ENCODE measurements at places on chromosomes 2 and 18.

DNA sequence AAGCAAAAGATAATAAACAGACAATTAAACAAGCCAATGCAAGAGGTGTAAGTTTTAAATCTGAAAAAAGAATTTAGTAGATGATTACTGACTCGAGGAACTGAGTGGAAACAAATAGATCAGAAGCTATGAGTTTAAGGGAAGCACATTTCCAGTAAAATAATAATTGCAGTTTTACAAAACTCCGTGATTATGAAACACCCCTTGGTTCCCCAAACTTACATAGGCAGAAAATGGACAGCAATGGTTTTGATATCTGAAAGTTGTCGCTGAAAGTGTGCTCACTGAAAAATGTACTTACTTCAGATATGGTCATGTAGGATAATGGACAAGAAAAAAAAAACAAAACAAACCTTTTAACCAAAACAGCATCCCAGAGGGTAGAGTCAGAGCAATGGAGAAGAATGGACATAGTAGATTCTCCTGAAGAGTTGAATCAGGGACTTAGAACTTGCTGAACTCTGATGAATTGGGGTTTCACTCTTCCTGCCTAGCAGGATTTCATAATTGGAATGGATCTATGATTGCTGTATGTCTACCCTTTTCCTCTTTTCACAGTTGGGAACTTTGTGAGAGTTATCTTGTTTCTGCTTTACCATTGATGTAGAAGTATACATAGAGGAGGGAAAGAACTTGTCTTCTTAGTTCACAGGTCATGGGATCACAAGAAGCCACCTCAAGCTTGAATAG is 305.6 kb upstream of the ZEB2 start:
- no peak for DNase-seq

DNA sequence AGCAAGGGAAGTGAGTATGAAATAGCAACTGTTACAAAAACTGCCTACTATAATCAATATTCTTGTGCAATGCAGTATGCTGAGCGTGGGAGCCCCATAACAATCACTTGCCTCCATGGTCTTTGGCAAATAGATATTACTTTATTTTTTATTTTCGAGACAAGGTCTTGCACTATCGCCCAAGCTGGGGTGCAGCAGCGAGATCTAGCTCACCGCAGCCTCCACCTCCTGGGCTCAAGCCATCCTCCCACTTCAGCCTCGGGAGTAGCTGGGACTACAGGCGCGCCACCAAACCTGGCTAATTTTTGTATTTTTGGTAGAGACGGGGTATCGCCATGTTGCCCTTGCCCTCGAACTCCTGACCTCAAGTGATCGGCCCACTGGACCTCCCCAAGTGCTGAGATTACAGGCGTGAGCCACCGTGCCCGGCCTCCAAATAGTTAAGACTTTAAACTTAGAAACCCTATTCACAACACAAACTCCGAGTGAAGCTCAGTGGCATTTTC is 1.2 kb upstream of the CCNT2 start:
- no peak for DNase-seq

- no peak for DNase-seq
Measured at GRCh38 chr2:115491186-115491793, 1048.8 kb downstream of the DPP10 start.

DNA sequence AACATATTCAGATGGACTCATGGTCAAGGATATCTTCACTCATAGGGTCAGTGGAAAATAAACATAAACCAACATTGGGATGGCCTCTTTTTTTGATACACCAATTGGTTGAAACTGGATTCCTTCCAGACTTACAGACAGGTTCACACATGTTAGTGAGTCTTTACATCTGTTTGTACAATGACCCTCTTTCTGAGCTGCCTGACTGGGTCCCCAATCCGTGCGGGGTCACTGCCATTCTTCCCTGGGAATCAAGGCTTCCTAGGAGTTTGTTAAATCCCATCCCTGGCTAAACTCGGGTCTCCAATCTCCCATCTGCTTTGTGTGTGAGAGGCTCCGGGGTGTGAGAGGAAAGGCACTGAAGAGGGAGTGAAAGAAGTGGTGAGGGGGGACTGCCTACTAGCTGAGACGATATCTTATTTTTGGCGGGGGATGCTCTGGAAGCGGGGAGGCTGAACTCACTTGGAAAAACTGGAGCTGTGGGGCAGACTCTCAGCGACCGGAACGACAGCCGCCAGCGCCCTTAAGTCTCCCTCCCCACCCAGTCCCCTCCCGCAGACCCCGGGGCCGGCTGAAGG is 487 bp downstream of the STARD6 start:
- peak; percentile 76 for DNase-seq

DNA sequence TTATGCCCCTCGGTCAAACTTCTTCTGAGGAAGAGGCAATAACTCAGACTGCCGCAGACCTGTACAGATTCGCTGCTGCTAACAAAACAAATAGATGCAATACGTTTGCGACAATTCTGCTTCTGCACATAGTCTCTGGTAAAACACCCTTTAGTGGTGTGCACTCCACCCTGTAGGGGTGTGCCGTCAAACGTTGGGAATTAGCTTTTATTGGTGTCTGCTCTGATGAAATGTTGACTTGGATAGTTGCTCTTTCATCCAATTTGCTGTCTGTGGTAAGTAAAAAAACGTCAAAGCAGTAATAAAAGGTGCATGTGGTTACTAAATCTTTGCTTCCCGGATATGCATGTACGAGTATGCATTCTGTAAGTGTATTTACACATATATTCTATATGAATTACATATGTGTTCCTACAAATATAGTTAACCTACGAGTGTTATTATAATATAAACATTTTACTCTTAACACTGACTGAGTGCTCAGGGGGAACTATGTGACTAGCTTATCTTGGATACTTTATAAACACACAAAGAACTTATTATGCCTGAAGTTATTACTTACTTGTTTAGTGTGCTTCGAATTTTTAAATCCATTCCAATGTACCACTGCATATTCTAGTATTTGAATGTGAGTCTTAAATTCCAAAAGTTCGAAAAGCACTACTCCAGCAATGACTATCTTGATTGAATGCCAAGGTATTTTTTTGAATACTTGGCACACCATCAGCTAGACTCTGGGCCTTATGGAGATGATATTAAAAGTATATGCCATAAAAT is 610.2 kb downstream of the ZEB2 start:
- no peak for DNase-seq

DNA sequence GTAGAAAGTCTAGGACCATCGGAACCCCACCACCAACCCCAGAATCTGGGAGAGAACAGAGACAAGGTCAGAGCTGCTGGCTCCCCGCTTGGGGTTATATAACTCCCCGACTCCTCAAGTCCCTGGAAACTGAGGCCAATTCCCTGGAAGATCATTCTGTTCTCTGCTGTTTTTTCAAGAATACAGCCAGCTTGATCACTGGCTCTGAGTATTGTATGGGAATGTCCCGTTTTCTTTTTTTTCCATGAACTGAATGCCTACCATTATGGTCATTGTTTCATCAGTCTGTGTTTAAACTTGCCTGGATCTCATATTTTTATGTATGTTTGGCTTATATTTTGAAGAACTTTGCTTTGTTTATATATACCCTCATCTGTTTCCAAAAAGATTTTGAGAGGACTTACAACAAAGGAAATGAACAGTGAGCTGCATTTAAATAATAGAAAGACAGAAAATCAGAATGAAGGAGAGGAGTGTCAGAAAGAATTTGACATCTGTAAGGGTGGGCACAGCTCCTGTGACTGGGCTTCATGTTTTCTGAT is 90.0 kb upstream of the ALPP start:
- no peak for DNase-seq

DNA sequence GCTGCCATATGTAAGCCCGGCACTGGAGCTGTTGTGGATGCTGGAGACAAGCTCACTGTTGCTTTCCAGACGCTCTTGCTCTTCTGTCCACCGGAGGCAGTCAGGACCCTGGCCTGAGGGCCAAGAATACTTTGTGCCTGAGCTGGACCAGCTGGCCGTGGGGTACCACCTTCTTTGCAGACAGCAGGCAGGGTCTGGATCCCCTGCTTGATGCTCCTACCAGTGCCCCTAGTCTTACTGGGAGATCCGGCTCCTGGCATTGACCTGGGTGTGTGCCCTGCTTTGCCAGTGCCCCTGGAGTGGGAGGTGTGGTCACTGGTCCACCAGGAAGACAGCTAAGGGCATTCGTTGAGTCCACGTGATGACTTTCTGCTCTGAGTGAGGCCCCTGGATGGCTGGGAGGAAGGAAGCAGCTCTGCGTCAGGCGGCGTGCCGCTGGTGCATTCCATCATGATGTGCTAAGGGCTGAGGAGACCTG is 59.3 kb downstream of the LRRFIP1 start:
- DNase-seq, result no peak

- no peak for DNase-seq
Measured at GRCh38 chr2:62660087-62660486, 45.4 kb upstream of the EHBP1 start.

GRCh38 chr18:73891572-73892421 is 255.8 kb downstream of the FBXO15 start:
- no peak for DNase-seq

- DNase-seq, result no peak
Measured at GRCh38 chr2:88692187-88692586, 714 bp downstream of the RPIA start.

DNA sequence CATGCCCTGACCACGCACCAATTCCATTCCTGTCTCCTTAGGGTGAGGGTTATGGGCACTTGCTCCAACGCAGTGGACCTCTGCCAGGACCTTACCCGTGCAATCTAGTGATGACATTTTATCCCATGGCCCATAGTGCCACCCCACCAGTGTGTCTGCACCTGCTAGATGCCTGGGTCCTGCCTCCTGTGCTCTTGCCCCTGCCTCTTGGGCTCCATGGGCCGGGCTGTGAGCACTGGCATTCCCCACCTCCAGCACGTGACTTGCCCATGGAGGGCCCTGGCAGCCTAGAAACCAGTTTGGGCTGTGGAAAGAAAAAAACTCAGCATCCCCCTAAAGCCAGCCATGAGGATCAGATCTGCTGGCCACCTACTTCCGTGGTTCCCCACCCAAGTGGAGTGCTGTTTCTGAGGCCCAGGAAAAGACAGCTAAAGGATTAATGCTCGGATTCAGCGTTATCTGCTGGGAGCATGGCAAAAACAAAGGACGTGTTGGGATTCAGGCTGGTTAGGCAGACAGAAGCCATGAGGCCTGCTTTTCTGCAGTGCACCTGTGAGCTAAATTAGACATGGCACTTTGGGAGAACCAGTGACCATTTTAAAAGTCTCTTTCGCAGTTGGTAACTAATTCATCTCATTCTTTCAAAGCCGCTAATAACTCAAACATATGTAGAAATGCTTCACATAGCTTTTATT is 129.2 kb downstream of the ALPK2 start:
- no peak for DNase-seq

GRCh38 chr2:1055014-1055595 is 104.5 kb downstream of the SNTG2 start:
- no peak for DNase-seq

DNA sequence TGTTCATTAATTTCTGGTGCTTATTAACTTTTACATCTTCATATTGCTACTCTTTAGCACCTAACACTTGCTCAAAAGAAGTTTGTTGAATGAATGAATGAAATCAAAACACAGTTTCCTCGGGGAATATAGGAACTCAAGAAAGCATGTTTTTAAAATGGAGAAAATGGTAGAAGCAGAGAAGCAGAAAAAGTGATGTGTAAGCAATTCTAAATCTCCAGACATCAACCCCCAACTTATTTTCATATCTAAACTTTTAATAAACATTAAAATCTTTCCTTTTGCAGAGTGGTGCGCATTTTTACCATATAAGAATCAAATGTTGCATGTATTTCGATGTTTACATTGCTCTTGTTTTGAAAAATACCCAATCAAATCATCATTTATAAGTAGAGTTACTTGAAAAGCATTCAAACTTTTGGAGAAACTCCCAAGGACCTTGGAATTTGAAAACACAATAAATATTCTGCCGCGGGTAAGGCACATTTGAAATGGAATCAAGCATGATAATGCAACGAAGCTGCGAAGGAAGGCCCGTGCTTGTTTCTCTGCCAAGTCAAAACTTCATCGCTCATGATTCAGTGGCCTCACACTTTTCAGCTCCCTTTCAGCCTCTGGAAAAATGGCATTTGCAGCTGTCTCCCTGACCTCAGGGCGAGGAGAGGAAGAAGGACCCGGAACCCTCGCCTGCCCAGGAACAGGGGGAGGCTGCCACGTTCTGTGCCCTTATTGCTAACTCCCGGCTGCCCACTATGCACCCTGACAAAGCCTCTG is 26.7 kb upstream of the SMIM21 start:
- DNase-seq, result no peak

DNA sequence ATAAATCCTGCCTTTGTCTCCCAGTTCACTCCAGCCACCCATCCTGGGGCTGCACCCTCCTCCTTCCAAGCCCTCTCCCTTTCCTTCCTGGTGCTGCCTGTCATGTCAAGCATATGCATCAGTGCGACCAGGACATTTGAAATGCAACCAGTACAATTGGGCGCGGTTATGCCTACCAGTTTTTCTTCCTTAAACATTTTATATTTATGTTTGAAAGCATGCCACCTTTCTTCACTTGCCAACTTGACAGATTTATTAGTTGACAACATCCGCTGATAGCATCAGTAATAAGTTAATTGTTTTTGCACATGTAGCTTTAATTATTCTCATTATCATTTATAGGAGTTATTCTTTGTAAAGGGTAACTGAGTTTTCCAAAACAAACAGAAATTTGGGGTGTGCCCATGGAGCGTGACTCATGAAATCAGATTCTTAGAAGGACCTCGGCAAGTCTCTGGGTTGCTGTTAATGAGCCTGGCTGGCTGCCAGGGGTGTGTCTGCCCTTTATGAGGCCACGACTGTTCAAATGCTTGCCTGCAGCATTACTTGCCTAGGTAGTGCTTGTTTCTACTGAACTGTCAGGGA is 32.8 kb upstream of the IL1B start:
- peak; percentile 87 for DNase-seq

GRCh38 chr2:164881524-164881923 is 39.9 kb upstream of the COBLL1 start:
- DNase-seq, result no peak

DNA sequence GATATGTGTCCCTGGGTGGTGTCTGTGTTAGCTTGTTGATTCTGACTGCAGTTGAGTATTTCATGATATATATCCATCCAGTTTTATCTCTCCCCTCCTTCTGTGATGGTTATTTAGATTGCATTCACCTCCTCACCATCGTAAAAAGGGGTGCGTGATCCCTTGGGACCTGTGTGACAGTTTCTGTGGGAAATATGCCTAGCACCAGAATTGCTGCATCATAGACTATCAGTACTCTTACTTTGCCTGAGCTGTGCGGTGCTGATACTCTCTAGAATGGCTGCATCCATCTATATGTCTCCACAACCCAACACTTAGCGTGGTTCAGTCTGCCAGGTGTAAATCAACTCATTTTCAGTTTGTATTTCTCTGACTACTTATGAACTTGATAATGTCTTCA is 34.3 kb downstream of the PKP4 start:
- no peak for DNase-seq

DNA sequence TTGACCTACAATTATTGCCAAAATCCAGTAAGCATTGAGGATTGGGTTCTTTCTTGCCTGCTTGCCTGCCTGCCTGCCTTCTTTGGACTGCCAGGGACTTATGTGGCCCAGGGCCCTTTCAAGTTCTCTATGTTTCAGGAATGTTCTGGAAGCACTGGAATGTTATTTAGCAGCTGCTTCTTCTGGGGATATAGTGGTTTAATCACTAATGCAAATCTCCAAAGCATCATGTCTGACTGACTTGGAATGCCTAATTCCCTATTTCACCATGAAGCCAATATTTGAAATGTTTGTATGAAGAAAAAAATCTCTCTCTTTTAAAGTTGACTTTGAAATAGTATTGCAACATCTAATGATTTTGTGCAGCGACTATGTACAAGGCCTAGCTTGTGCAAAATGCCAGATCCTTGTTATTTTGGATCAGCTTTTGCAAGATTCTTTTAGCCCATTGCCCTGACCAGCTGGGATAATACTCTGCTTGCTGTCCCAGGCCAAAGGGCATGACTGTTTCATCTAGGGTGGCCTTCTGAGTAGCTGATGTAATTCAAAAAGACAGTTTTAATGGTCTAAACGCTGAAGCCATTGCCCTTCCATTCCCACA is 204.6 kb downstream of the RND3 start:
- no peak for DNase-seq

Data from cardiac septum (tissue), 1 donor.